ENCODE measurements at places on chromosomes 5 and 9. TPM values are rescaled to one million over a fixed set of nuclear protein-coding genes. Genes with fewer than 3 reads are reported as not detected.

Gene SPATA6L
- total RNA-seq: 0.72 TPM

Gene CHSY3
- not detected for total RNA-seq

DNA sequence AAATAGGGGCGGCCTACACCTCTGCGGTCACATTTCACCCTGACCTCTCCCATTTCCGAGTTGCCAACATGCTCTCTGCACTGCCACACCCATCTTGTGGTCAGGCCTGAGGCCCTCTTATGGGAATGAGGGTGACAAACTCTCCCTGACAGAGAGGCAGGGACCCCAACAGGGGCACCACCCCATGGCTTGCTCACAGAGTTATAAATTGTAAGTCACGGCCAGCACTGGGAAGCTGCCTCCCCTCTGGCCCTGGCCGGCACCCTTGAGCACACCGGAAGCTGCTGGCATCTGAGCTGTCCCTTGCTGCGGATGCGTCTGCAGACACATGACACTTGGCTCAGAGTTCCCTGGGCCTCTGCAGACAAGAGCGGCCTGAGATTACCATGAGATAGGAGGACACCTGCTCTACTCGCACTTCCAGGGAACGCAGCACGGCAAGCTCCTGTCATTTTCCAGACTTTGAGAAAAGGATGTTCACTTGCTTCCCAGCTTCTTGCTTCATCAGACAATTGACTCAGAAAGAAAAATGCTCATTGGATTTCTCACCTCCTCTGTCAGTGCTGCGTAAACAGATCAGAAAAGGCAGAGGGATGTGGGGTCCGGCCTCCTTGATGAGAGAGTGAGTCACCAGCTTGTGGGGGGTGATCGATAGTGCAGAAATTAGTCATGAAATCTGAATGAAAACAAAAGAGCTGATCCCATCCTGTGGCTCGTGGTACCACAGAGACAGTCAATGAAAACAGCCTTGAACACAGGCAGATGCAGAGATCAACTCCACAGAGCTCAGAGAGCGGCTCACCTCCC, 269.8 kb downstream of the SYK start:
- no peak for DNase-seq

DNA sequence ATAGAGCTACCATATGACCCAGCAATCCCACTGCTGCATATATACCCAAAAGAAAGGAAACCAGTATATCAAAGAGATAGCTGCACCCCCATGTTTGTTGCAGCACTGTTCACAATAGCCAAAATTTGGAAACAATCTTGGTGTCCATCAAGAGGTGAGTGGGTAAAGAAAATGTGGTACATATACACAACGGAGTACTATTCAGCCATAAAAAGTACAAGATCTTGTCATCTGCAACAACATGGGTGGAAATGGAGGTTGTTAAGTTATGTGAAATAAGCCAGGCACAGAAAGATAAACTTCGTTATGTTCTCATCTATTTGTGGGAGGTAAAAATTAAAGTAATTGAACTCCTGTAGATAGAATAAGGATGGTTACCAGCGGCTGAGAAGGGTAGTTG, 145.0 kb downstream of the MED27 start:
- DNase-seq: no peak

Gene CATSPER3
- total RNA-seq: 0.40 TPM

Gene PCDHGB4
- not detected for total RNA-seq

DNA sequence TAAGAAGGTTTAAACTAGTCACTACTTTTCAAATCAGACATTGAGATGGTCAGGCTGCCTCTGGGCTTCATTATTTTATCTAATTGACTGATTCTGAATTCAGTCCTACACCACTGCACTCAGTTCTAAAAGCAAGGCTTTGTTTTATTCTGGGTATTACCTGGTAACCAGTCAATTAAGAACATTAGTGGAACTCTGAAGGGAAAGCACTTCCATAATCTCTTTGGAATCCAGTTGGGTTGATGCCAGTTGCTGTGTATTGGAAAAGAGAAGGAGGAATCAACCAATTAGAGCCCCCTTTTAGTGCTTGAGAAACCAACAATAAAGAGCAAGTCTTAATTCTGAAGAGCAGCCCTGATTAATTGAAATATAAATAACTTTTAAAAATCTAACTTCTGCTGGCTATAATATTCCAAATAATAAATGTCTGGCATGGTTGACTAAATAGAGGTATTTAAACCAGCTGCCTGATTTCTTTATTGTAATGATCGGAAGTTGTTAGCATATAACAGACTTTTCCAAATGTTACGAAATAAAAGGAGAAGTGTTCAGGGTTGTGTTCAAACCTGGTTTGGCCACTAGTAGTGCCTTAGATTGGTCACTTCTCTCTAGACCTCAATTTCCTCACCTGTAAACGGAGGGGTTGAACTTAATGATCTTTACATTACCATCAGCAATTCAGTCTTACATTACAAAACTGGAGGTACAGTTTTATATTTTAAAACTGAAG, 32.0 kb downstream of the CPEB4 start:
- no peak for DNase-seq

Gene ADAMTS13
- total RNA-seq: 3.2 TPM

GRCh38 chr9:113756476-113757192, 119.5 kb upstream of the ZNF618 start:
- no peak for DNase-seq

Gene C8G
- total RNA-seq: 1.5 TPM

DNA sequence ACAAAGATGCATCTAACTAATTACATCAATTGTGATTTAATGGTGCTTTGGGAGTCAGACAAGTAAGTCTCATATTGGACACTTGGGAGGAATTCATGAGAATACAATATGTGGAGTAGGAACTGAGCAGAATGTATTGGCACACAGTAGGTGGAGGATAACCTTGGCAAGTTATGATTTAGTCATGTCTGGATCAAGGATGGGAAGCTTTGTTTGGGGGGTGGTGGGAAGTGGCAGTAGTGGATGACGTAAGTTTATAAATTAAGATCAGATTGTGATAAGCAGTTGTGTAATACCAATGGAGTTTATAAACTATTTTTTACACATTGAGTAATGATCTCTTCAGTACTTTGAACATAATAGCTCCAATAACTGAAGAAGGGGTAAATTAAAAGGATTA, 67.0 kb downstream of the SGCD start:
- DNase-seq: no peak

Gene TPD52L3
- total RNA-seq: not detected

- DNase-seq: no peak
Observed at GRCh38 chr5:150637245-150638052, 3.0 kb upstream of the SYNPO start.

Gene PTGER4
- total RNA-seq: 51.4 TPM

GRCh38 chr9:16153221-16153620, 600.4 kb downstream of the CCDC171 start:
- DNase-seq: no peak

Gene WNT8A
- total RNA-seq: not detected

Gene ADAMTSL1
- total RNA-seq: not detected

GRCh38 chr5:73328640-73329039, 119.9 kb downstream of the FOXD1 start:
- DNase-seq: no peak

Gene UGCG
- 24.9 TPM for total RNA-seq

- DNase-seq: no peak
Observed at GRCh38 chr9:134970719-134971118, 53.0 kb upstream of the FCN1 start.

GRCh38 chr9:70574151-70574837, 159.8 kb upstream of the KLF9 start:
- DNase-seq: no peak

- no peak for DNase-seq
Observed at GRCh38 chr9:18405240-18405639, 68.7 kb upstream of the ADAMTSL1 start.

DNA sequence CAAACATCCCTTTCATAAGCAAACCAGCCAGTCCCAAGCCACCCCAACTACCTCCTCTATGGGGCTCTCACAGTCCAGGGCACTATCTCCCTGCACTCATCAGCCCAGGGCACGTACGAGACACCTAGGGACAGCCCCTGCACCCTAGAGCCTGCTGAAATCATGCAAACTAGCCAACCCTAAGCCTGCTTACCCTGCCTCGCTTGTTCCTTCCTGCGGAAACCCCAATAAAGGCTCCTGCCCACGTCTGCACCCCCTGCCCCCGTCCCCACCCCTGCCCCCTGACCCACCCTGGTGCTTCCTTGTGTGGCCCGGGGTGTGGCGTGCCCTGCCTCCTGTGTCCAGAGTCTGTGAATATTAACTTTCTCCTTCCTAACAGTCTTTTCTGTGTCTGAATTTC, 135.9 kb downstream of the GADD45G start:
- peak; percentile 46 for DNase-seq

- no peak for DNase-seq
Observed at GRCh38 chr9:6759185-6759977, 1.6 kb downstream of the KDM4C start.

- no peak for DNase-seq
Observed at GRCh38 chr5:144778561-144778960, 607.9 kb downstream of the KCTD16 start.

DNA sequence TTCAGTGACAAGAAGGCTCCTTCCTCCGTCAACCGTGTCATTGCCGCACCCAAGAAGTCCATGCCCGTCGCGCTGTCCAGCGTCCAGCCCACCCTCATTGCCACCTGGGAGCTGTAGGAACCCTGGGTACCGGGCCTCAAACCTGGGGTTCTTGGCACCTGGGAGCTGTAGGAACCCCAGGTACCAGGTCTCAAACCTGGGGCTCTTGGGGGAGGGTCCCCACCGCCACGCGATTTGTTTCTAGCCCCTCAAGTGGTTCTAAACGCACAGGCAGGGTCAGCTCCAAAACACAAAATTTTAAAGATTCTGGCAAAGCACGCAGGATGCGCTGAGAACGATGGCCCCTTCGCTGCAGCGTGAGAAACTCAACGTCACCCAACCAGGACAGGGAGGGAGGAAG, 17.7 kb downstream of the LHX3 start:
- DNase-seq: no peak

Gene TLX3
- not detected for total RNA-seq

DNA sequence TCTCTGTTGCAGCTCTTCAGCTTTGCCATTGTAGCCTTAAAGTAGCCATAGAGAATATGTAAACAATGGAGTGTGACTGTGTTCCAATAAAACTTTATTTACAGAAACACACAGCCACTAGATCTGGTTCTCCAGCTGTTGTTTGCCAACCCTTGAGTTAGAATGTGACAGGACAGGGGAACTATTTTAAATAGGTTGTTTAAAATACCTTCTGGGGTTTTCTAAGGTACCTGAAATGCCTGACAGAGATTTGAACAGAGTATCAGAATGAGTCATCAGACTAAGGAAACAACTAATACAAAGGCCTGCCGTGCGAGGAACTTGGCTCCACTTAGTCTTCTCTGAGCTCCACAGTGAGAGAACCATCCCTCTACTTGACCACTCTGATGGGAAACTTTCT, 85.4 kb downstream of the HSD17B4 start:
- no peak for DNase-seq
